ENCODE measurements at places on chromosomes 4 and X. TPM values are rescaled to one million over a fixed set of nuclear protein-coding genes. Genes with fewer than 3 reads are reported as not detected.

DNA sequence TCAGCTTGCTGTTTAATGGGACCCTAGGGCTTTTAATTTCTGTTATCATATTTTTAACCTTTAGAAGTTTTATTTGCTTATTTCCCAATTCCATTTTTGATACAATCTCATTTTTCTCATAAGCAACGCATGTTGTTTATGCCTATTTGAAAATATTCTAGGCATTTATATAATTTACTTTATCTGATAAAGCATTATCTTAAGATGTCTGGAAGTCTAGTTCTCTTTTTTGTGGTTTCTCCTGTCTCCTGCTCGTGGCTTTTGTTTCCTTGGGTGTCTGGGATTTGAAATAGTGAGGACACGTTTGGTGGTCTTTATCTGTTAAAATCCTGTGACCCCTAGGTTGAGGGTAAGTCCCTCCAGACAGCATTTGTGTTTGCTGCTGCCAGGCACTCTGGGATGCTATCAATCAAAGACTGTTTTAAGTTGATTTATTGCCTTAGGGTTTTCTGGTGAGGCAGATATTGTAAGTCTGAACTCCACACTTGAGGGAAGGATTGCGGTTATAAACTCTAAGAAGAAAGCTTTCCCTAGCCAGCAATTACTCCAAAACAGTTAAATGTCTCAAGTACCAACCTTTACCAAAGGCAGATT is 208.0 kb downstream of the PRDM5 start:
- no peaks in the 10 kb centered on the region for H3K36me3 ChIP-seq
- H3K4me3 ChIP-seq = no peak overlapping the region
- H3K27ac ChIP-seq = no peak overlapping the region
- DNase-seq = no peak
- no peaks in the 10 kb centered on the region for H3K27me3 ChIP-seq

DNA sequence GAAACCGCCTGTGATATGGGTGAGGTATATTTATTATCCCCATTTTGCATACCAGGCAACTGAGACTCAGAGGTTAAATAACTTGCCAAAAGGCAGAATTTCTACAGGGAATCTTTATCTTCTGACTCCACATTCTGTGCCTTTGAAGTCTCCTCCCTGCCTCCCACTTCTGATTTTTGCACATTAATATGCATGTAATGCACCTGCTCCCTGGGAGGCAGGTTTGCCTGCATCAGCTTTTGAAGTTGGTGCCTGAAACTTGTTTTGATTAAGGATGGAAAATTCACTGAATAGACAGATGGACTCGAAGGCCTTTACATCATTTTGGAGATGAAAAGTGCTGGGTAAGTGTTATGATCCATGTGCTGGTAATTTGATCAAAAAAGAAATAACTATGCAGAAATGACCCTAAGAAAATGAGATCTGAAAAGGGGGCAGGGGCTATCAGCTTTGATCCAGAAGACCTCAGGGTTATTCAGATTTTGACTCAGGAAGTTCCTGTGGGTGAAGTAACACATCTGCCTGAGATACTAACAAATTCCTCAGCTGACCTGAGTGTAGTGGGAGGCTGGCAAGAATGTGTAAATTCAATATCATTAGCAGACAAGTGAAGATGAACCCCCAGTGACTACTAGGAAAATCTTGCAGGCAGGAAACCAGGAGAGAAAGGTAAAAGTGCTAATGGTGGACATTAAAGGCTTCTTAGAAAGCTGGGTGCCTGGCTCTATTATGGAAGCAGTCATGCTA is 167.5 kb upstream of the BOD1L1 start:
- H3K27me3 ChIP-seq = no peaks in the 10 kb centered on the region
- H3K36me3 ChIP-seq = no peaks in the 10 kb centered on the region
- no peaks in the 10 kb centered on the region for H3K4me1 ChIP-seq
- no peak for DNase-seq
- H3K4me3 ChIP-seq = no peak overlapping the region

GRCh38 chr4:3866813-3867129 is 100.6 kb downstream of the ADRA2C start:
- H3K4me3 ChIP-seq = no peak overlapping the region
- H3K36me3 ChIP-seq = no peaks in the 10 kb centered on the region
- DNase-seq = no peak
- H3K27ac ChIP-seq = no peak overlapping the region
- no peaks in the 10 kb centered on the region for H3K27me3 ChIP-seq
- 0 out of 2 replicates have a peak, but pooled peaks cover 3% of the 10 kb centered on the region for H3K4me1 ChIP-seq

The CNOT6L gene
- total RNA-seq = 29.4 TPM

The PNMA6A gene
- not detected for total RNA-seq

The TBX22 gene
- not detected for total RNA-seq

The CTAG2 gene
- total RNA-seq = not detected
